Pancreas (tissue), 10 donors: ENCODE measurements at places on chromosomes 5 and 9. TPM values are rescaled to one million over a fixed set of nuclear protein-coding genes. Genes with fewer than 3 reads are reported as not detected.

DNA sequence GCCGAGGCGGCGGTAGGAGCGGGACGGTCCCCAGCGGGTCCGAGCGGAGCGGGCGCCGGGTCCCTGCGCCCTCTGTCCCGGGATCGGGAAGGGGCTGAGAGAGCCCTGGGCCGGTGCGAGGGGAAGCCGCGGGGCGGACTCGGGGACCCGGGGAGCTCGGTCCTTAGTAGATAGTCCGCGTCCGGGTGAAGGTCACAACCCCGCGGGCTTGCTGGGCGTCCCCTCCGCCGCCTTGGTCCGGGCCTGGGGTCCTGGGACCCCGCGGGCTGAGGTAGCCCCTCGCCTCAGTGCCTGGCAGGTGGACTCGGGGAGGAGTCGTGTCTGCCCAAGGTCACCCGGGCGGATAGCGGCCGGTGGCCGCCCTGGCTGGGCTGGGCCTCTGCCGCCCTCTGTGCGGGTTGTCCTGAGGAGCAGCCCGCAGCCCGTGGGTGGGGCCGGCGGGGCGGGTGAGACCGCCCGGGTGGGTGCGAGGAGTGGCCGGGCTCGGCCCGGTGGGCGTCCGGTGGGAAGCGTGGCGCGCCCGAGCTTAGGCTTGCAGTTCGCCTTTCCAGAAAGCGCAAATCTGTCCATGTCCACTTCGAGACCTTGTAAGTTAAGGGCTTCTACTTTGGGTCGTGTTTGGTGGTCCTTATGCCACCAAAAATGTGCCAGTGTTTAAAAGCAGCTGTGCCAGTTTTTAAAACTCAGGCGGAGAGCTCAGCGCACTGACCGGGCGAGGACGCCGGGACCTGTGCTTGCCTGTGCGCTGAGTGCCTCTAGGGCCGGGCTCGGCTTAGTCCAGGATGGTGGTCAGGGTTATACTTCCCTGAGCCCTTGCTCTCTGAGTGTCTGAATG, 554 bp downstream of the SDHA start:
- H3K36me3 ChIP-seq = no peaks in the 10 kb centered on the region
- no peaks in the 10 kb centered on the region for H3K4me1 ChIP-seq
- peak overlapping the region; percentile 79 for H3K27ac ChIP-seq
- peak; percentile 55 for DNase-seq
- peak overlapping the region; percentile 99 for H3K4me3 ChIP-seq

GRCh38 chr9:125959951-125960619, 212.9 kb downstream of the PBX3 start:
- H3K27me3 ChIP-seq = no peaks in the 10 kb centered on the region
- H3K27ac ChIP-seq = no peak overlapping the region
- DNase-seq = no peak
- no peaks in the 10 kb centered on the region for H3K4me1 ChIP-seq
- no peak overlapping the region for H3K4me3 ChIP-seq

DNA sequence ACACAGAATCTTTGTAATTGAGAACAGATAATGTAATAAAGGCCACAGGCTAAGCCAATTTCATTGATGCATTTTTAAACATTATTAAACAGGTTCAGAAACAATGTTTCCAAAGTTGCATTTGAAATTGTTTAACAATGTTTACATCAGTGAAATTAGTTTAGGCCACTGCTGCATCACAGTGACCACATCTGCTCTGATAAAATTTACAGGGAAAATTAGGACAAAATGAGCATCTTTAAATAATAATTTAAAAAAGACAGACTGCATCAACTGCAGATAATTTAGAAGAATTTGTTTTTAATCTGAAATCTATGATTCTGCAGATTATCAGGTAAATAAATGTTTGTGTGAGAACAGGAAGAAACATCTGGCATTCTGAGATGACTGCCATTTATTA, 420.4 kb downstream of the BNC2 start:
- no peak for DNase-seq
- no peaks in the 10 kb centered on the region for H3K36me3 ChIP-seq
- H3K27me3 ChIP-seq = no peaks in the 10 kb centered on the region

DNA sequence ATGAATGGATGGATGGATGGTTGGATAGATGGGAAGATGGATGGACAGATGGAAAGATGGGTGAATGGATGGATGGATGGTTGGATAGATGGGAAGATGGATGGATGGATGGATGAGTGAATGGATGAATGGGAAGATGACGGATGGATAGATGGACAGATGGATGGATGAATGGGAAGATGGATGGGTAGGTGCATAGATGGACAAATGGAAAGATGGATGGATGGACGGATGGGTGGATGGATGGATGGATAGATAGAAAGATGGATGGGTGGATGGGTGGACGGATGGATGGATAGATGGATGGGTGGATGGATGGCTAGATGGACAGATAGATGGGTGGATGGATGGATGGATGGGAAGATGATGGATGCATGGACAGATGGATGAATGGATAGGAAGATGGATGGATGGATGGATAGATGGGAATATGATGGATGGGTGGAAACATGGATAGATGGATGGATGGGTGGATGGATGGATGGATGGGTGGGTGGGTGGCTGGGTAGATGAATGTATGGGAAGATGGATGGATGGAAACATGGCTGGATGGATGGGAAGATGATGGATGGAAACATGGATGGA, 16.5 kb upstream of the EXOC3 start:
- no peak overlapping the region for H3K27ac ChIP-seq
- H3K4me1 ChIP-seq = no peaks in the 10 kb centered on the region
- H3K27me3 ChIP-seq = no peaks in the 10 kb centered on the region
- no peak overlapping the region for H3K4me3 ChIP-seq

GRCh38 chr9:113578279-113578865, 114.8 kb downstream of the RGS3 start:
- no peak overlapping the region for H3K4me3 ChIP-seq
- DNase-seq = peak; percentile 33
- no peaks in the 10 kb centered on the region for H3K36me3 ChIP-seq
- H3K27ac ChIP-seq = peak overlapping the region; percentile 76
- peaks cover 47% of the 10 kb centered on the region for H3K4me1 ChIP-seq
- no peaks in the 10 kb centered on the region for H3K27me3 ChIP-seq

GRCh38 chr5:61808091-61808490, 476.0 kb downstream of the ZSWIM6 start:
- H3K4me3 ChIP-seq = no peak overlapping the region
- H3K4me1 ChIP-seq = no peaks in the 10 kb centered on the region
- no peaks in the 10 kb centered on the region for H3K27me3 ChIP-seq

GRCh38 chr9:131056781-131057506, 39.4 kb upstream of the AIF1L start:
- no peaks in the 10 kb centered on the region for H3K4me1 ChIP-seq
- no peak for DNase-seq
- H3K36me3 ChIP-seq = no peaks in the 10 kb centered on the region
- no peak overlapping the region for H3K4me3 ChIP-seq
- H3K27me3 ChIP-seq = no peaks in the 10 kb centered on the region

DNA sequence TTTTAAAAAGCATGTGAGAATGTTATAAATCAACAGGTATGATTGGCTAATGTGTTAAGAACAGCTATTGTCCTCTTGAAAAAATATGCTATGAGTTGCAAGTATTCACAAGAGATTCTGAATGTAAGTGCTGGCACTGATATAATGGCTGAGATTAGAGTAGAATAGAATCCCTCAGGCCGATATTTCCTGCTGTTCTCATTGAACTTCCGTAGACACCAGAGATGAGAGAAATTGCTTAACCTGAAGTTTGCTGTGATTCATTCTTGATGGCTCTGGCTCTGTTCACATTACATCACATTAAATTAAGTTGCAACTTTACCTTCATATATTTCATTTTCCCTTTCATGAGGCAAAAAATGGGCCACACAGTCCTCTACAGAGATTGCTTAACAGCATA, 114.5 kb downstream of the BAAT start:
- no peaks in the 10 kb centered on the region for H3K36me3 ChIP-seq
- H3K27ac ChIP-seq = no peak overlapping the region
- DNase-seq = no peak
- no peaks in the 10 kb centered on the region for H3K4me1 ChIP-seq
- H3K27me3 ChIP-seq = no peaks in the 10 kb centered on the region
- no peak overlapping the region for H3K4me3 ChIP-seq

- H3K36me3 ChIP-seq = no peaks in the 10 kb centered on the region
- no peak overlapping the region for H3K27ac ChIP-seq
Measured at GRCh38 chr9:131098391-131099101, 2.2 kb downstream of the AIF1L start.

DNA sequence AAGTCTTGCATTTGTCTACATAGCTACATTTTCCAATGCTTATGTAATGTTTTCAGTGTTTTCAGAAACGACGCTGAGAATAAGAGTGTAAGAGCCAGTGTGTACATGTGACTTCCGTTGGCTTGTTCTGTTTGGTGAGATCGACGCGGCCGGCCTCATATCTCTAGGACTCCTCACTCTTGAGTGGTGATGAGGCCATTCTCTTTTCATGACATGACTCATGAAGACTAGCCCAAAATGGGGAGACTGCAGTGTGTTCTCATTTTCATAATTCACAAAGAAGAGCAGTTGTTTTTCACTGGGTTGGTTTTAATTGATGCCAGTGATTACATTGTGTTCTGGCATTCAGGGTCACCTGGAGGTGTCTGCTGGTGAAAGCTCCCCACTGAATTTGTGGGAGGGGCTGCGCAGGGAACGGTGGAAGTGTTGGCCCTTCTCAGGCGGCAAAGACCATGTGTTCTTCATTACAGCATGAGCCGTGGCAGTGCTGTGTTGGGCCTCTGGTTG, 131.5 kb upstream of the OTULINL start:
- H3K27ac ChIP-seq = no peak overlapping the region
- no peak overlapping the region for H3K4me3 ChIP-seq
- no peaks in the 10 kb centered on the region for H3K4me1 ChIP-seq
- DNase-seq = no peak
- H3K27me3 ChIP-seq = no peaks in the 10 kb centered on the region

DNA sequence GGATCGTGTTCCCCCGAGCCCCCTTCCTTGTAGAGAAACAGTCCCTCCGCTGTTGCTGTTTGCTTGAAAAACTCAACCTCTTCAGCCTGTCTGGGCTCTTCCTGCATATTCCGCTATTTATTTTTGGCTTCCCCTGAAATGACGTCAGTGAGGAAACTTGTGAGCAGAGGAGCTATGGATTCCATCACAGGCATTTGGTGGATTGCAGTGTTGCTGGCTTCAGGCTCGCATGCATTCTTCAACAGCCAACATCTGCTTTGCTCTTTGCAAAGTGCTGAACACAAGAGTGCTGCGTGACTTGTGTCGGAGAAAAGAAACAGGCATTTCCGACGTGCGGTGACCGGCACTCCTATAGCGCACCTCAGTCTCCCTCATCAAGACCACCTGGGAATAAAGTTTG, 232.7 kb downstream of the RFK start:
- no peak for DNase-seq
- H3K4me1 ChIP-seq = no peaks in the 10 kb centered on the region
- no peaks in the 10 kb centered on the region for H3K27me3 ChIP-seq
- no peak overlapping the region for H3K27ac ChIP-seq

GRCh38 chr9:92738661-92739081, 26.0 kb downstream of the BICD2 start:
- no peak overlapping the region for H3K4me3 ChIP-seq
- no peaks in the 10 kb centered on the region for H3K36me3 ChIP-seq
- no peak for DNase-seq
- H3K27me3 ChIP-seq = no peaks in the 10 kb centered on the region
- peaks cover 16% of the 10 kb centered on the region for H3K4me1 ChIP-seq

- DNase-seq = peak; percentile 67
- H3K4me1 ChIP-seq = no peaks in the 10 kb centered on the region
- no peak overlapping the region for H3K27ac ChIP-seq
- no peaks in the 10 kb centered on the region for H3K27me3 ChIP-seq
- no peak overlapping the region for H3K4me3 ChIP-seq
Measured at GRCh38 chr9:126228781-126229444, 97.7 kb upstream of the MVB12B start.

DNA sequence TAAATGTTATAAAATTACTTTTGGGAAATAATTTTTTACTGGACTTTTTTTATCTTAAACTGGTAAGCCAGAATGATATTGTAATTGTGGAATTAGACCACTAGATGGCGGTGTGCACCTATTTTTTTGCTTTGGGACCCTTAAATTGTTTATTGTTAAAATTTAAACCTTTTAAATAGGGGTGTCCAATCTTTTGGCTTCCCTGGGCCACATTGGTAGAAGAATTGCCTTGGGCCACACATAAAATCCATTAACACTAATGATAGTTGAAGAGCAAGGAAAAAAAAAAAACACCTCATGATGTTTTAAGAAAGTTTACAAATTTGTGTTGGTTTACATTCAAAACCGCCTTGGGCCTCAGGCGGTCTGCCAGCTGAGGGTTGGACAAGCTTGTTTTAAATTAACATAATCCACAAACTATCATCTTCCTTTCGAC, 28.4 kb upstream of the GADD45G start:
- no peak overlapping the region for H3K27ac ChIP-seq
- H3K4me3 ChIP-seq = no peak overlapping the region
- no peaks in the 10 kb centered on the region for H3K36me3 ChIP-seq
- H3K27me3 ChIP-seq = no peaks in the 10 kb centered on the region
- no peaks in the 10 kb centered on the region for H3K4me1 ChIP-seq
- DNase-seq = no peak

- H3K27me3 ChIP-seq = no peaks in the 10 kb centered on the region
- no peaks in the 10 kb centered on the region for H3K4me1 ChIP-seq
- DNase-seq = no peak
- no peak overlapping the region for H3K4me3 ChIP-seq
- H3K27ac ChIP-seq = no peak overlapping the region
Measured at GRCh38 chr5:52771343-52772039, 16.2 kb upstream of the ITGA1 start.

DNA sequence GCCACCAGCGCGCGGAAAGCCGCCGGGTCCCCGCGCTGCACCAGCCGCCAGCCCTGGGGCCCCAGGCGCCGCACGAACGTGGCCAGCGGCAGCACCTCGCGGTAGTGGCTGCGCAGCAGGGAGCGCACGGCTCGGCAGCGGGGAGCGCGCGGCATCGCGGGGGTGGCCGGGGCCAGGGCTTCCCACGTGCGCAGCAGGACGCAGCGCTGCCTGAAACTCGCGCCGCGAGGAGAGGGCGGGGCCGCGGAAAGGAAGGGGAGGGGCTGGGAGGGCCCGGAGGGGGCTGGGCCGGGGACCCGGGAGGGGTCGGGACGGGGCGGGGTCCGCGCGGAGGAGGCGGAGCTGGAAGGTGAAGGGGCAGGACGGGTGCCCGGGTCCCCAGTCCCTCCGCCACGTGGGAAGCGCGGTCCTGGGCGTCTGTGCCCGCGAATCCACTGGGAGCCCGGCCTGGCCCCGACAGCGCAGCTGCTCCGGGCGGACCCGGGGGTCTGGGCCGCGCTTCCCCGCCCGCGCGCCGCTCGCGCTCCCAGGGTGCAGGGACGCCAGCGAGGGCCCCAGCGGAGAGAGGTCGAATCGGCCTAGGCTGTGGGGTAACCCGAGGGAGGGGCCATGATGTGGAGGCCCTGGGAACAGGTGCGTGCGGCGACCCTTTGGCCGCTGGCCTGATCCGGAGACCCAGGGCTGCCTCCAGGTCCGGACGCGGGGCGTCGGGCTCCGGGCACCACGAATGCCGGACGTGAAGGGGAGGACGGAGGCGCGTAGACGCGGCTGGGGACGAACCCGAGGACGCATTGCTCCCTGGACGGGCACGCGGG, at the start of gene TERT:
Gene TERT, minus strand, starts transcription at position 234 of the 815 bp plus-strand sequence. Its CDS starts 79 bp downstream, at position 155.
- peak within 1 kb of the TSS; percentile 22 for H3K4me3 ChIP-seq
- DNase-seq = peak; percentile 27
- H3K27me3 ChIP-seq = no peaks in the 10 kb centered on the region
- H3K4me1 ChIP-seq = no peaks in the 10 kb centered on the region

- no peaks in the 10 kb centered on the region for H3K36me3 ChIP-seq
- DNase-seq = no peak
- H3K4me3 ChIP-seq = no peak overlapping the region
- peaks cover 14% of the 10 kb centered on the region for H3K4me1 ChIP-seq
Measured at GRCh38 chr5:81717860-81718259, 33.0 kb downstream of the SSBP2 start.

The SHISAL2B gene
- total RNA-seq = 2.1 TPM

The MLANA gene
- total RNA-seq = not detected

The FCN2 gene
- 0.23 TPM for total RNA-seq

The ITK gene
- total RNA-seq = 1.3 TPM

The GPBP1 gene
- total RNA-seq = 26.8 TPM

The KCNN2 gene
- total RNA-seq = 3.0 TPM

The SYK gene
- total RNA-seq = 13.8 TPM

The CCNJL gene
- total RNA-seq = 0.56 TPM

The MCC gene
- total RNA-seq = 3.5 TPM
